ENCODE measurements at places on chromosomes 3 and 15.

GRCh38 chr15:20352241-20353200 lies 189.1 kb downstream of the GOLGA6L6 start:
- DNase-seq, result no peak

- no peak for DNase-seq
These were observed 249.7 kb upstream of the TTC14 start for GRCh38 chr3:180352261-180352660.

- DNase-seq, result no peak
These were observed 239.7 kb downstream of the UBE2E2 start for GRCh38 chr3:23442598-23443383.

GRCh38 chr3:57848177-57848738 lies 92.1 kb downstream of the SLMAP start:
- DNase-seq, result no peak

- no peak for DNase-seq
These were observed 11.4 kb downstream of the FAM174B start for GRCh38 chr15:92643849-92644815.

DNA sequence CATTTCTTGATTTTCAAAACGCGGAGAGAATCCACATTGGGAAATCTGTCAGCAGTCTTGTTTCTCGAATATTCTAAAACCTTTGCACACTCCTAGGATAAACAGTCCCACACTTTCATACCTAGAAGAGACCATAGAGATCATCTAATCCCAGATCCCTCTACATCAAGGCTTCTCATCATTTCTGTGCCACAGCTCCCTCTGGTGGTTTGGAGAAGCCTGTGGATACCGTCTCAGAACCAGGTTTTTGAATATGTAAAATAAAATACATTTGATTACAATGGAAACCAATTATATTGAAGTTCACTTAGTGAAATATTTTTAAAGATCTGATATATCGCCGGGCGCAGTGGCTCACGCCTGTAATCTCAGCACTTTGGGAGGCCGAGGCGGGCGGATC lies 211.9 kb upstream of the GOLGA6L4 start:
- no peak for DNase-seq

GRCh38 chr3:63791974-63792373 lies 27.1 kb upstream of the C3orf49 start:
- no peak for DNase-seq

- DNase-seq, result no peak
These were observed 20.2 kb downstream of the HDAC11 start for GRCh38 chr3:13500133-13500885.

- DNase-seq, result no peak
These were observed 9.2 kb downstream of the LZTFL1 start for GRCh38 chr3:45832699-45833098.

DNA sequence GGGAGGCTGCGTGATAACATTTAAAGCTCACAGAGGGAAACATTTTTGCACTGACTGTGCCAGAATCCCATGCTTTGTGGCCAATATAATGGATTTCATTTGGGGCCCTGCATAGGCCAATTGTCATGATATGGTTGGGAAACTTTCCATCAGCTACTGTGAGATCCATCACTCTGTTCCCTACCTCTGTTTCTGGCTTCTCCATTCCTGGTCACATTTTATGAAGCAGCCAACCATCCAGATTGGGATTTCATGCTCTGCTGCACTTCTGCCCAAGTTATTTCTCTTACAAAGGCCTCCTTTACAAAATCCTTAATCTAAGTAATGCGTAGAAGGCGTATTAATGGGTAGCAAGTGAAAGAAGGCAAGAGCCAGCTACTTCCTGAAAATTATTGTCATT lies 221.1 kb downstream of the LRTM1 start:
- DNase-seq, result no peak

Data from stimulated activated CD8-positive, alpha-beta memory T cell treated with anti-CD3 and anti-CD28 coated beads, Interleukin-2, amount 100 ng/mL, for 48 hours (primary cell).